ENCODE measurements at places on chromosomes 5 and 9. TPM values are rescaled to one million over a fixed set of nuclear protein-coding genes. Genes with fewer than 3 reads are reported as not detected.

Gene SPARC
- total RNA-seq: 17.8 TPM

Gene BAAT
- 0.31 TPM for total RNA-seq

Gene DND1
- 0.60 TPM for total RNA-seq

Gene PRLR
- 0.15 TPM for total RNA-seq

Gene CNTNAP3
- 8.0 TPM for total RNA-seq

Gene NEUROG1
- total RNA-seq: not detected

Gene FAM81B
- not detected for total RNA-seq

Gene EFNA5
- 16.3 TPM for total RNA-seq

Gene RANBP3L
- total RNA-seq: not detected

Gene CAMK2A
- 0.69 TPM for total RNA-seq

Gene CTNND2
- total RNA-seq: not detected

Gene GABRB2
- total RNA-seq: not detected
